Thoracic aorta (tissue), 2 donors: ENCODE measurements at places on chromosomes 1 and 21. TPM values are rescaled to one million over a fixed set of nuclear protein-coding genes. Genes with fewer than 3 reads are reported as not detected.

The OLIG2 gene
- not detected for total RNA-seq

The RSPH1 gene
- total RNA-seq = not detected

The S100A2 gene
- total RNA-seq = 1.1 TPM

The USP25 gene
- total RNA-seq = 43.5 TPM

The PPIE gene
- 30.4 TPM for total RNA-seq

GRCh38 chr21:38182370-38182985 is 74.3 kb upstream of the KCNJ15 start:
- no peak for DNase-seq

DNA sequence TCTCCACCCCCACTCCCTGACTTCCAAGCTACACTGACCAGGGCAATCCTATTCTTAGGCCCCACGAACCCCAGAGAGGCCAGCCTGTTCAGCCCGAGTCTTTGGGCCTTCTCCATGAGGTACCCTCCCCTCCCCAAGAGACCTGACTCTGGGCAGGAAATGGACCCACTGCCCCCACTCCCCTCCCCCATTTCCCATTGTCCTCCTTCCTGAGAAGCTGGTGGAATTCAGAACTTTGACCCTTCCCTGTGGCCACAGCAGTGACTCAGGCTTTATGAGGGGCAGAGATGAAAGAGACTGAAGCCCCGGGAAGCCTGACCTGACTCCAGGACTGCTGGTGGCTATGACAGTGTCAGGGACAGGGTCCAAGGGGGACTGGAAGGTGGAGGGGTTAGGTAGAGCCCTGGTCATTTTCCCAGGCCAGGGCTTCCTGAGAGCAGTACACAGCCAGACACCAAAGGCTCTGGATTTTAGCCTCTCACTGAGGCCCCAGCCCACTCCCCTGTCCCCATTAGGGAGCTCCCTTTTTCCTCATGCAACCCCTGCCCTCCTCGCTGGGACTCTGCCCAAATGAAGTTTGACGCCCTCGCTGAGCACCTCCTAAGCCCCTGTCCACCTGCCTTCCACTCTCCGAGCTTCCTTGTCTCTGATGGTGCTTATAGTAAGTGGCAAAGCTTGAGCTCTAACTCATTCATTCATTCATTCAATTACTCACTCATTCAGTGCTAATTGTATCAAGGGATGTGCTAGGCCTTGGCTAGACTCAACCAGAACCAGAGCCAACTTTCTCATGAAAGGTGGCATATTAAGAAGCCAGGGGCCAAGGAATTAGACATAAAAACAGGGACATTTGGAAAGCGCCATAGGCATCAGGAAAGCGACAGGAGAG is 3.0 kb downstream of the CRYBG2 start:
- no peak for DNase-seq

- no peak for DNase-seq
These were observed 163.2 kb downstream of the FMN2 start for GRCh38 chr1:240254778-240255291.

DNA sequence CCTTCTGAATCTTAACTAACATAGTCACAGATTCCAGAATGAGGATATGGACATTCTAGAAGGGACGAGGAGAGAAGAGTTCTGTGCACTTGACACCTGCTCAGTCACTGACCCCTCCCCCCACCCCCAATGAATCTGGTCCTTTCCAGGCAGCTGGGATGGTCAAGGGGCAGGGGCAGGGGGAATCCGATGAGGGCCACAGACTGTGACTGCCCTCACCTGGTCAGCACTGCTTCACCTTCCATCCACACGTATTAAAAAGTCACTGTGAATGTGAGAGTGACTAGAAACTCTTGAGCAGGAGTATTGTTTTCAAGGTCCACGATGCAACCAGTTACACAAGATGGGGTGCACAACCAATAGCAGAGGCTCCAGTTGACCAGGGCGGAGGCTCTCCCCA is 9.5 kb upstream of the PRAMEF12 start:
- DNase-seq = no peak

DNA sequence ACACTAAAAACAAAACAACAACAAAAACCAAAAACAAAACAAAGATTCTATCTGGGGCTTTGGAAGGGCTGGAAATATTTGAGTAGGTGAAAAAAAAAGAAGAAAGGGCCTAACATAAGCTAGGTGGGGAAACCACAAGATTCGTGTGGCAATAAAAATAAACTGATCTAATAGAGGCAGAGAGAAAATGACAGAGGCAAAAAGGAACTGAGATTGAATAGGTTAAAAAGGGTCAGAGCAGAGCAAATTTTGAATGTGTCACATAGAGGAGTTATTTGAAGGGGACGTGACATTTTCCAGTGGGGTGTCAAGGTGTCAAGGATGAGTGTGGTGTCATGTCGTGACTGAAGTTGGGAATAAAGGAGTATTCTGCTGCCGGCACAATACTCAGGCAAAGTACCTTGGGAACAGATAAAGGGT is 65.2 kb upstream of the RALGPS2 start:
- DNase-seq = no peak

DNA sequence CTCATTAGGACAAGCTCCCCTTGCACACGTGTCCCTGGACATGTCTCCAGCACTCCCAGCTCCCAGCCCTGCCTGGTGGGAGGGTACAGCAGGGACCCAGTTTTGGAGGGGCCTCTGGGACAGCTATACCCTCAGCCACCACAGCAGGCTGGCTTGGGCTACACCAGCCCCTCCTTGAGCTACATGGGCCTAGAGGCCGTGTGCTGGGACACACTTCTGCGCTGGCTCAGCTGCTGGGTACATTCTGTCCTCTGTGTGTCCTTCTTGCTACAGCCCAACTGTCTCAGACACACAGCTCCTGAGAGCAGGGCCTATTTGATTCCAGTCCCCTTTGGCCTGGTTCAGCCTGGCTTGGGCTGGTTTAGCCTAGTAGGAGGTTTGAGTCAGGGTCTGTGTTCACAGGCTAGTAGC is 26.7 kb downstream of the DMAP1 start:
- DNase-seq = no peak

DNA sequence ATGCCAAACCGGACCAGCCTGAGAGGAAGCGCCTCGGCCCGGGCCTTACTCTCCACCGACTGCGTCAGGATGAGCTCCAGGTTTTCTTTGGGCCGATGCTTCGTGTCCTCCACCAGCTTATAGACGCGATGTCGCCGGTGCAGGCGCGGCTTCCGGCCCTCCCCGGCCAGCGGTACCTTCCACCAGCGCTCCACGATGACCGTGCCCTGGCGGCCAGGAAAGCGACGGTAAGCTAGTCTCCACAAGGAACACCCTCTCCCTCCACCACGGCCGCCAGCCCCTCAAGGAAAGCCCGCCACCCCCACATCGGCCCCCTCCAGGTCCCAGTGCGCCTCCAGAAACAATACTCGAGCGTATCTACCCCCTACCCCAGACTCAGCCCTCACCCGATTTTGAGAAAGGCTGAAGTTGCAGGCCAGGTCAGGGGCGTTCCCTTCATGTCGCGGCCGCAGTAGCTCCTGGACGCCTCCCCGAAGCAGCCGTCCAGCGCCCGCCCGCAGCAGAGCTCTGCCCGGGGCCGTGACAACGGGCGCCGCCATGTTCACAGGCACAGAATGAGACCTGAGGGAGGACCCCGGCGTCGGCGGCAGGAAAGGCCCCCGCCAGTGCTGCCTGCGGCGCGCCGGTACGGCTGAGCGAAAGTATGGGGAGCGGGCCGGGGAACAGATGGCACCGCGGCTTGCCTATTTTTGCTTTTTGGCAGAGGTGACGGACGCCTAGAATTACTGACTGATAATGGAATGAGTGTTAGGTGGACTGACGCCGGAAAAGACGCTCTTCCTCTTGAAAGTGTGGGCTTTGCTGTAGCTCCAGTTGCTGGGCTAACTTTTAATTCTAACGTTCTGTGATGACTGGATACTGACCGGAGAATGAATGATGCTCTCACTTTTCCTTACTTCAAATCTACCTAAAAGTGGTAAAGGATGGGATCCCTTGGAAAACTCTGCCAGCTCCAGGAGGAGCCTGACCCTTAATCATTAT is at the start of gene MRPL9:
TSS of gene MRPL9 (minus strand) at position 556 of the 981 bp plus-strand sequence. CDS start at position 539, 17 bp downstream.
- peak; percentile 38 for DNase-seq
